ENCODE measurements at places on chromosomes 11 and 22. TPM values are rescaled to one million over a fixed set of nuclear protein-coding genes. Genes with fewer than 3 reads are reported as not detected.

BRSK2 gene
- 0.35 TPM for total RNA-seq

- DNase-seq: no peak
- H3K36me3 ChIP-seq: no peaks in the 10 kb centered on the region
- no peaks in the 10 kb centered on the region for H3K4me1 ChIP-seq
- no peak overlapping the region for H3K4me3 ChIP-seq
- H3K27ac ChIP-seq: no peak overlapping the region
Observed at GRCh38 chr11:123469089-123469488, 39.0 kb downstream of the GRAMD1B start.

DNA sequence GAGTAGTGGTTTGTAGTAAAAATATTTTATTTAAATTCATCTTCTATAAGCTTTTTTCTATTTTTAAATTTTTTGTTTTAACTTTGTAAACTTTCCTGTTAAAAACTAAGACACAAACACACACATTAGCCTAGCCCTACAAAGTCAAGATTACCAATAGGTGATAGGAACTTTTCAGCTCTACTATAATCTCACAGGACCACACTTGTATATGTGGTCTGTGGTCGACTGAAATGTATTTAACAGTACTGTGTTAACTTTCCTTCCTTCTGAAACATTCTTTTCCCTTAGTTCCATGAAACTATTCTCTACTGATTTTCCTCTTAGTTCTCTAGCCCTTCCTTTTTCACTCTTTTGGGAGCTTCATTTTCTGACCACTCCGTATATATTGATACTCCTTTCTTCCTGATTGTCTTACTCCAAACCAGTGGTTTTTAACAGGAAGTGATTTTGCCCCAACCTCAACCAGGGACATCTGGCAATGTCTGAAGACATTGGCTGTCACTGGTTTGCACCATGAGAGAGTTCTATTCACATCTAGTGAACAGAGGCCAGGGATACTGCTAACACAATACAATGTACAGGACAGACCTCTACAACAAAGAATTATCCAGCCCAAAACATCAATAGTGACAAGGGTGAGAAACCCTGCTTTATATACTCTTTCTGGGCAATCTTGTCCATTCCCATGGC, 8.8 kb downstream of the ZW10 start:
- peaks cover 27% of the 10 kb centered on the region for H3K36me3 ChIP-seq
- no peak overlapping the region for H3K4me3 ChIP-seq
- H3K4me1 ChIP-seq: no peaks in the 10 kb centered on the region
- no peaks in the 10 kb centered on the region for H3K27me3 ChIP-seq
- no peak for DNase-seq

- no peak overlapping the region for H3K27ac ChIP-seq
- H3K4me3 ChIP-seq: no peak overlapping the region
- no peaks in the 10 kb centered on the region for H3K36me3 ChIP-seq
- no peak for DNase-seq
- H3K4me1 ChIP-seq: peaks cover 12% of the 10 kb centered on the region
Observed at GRCh38 chr22:42549331-42550060, 4.3 kb upstream of the SERHL2 start.

GRCh38 chr22:24595863-24596262, 3.0 kb upstream of the LRRC75B start:
- H3K27ac ChIP-seq: no peak overlapping the region
- H3K27me3 ChIP-seq: no peaks in the 10 kb centered on the region
- no peaks in the 10 kb centered on the region for H3K36me3 ChIP-seq
- H3K4me3 ChIP-seq: no peak overlapping the region

DNA sequence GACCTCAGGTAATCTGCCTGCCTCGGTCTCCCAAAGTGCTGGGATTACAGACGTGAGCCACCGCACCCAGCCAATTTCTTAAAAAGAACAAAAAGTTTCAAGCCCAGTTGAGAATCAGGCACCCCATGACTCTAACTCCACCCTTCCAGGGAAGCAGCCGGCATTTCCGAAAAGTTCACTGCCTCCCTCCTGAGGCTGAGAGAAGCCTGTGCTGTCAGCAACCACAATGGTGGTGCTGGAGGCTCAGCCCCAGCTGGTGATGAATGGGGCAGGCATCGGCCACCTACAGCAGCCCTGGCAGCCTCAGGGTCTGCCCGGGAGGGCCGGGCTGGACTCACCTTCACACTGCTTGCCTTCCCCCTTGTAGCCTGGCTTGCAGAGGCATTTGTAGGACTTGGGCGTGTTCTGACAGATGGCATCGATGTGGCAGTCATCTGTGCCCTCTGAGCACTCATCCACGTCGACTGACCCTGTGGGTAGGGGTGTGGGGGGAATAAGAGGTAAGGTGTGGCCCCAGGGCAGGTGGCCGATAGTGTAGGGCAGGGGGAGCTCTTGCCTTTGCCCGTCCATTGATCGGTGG, 4.3 kb downstream of the SCUBE1 start:
- H3K27ac ChIP-seq: no peak overlapping the region
- DNase-seq: no peak
- H3K27me3 ChIP-seq: no peaks in the 10 kb centered on the region

GRCh38 chr11:73401217-73401923, 25.2 kb downstream of the RELT start:
- H3K4me1 ChIP-seq: no peaks in the 10 kb centered on the region
- H3K27me3 ChIP-seq: no peaks in the 10 kb centered on the region
- H3K4me3 ChIP-seq: no peak overlapping the region
- H3K36me3 ChIP-seq: peaks cover 12% of the 10 kb centered on the region

Data from Peyer's patch (tissue), 4 donors.